Astrocyte of the hippocampus (primary cell): ENCODE measurements at places on chromosomes 11 and 22.

GRCh38 chr11:81368192-81368591 lies 1365.5 kb downstream of the FAM181B start:
- DNase-seq: no peak

DNA sequence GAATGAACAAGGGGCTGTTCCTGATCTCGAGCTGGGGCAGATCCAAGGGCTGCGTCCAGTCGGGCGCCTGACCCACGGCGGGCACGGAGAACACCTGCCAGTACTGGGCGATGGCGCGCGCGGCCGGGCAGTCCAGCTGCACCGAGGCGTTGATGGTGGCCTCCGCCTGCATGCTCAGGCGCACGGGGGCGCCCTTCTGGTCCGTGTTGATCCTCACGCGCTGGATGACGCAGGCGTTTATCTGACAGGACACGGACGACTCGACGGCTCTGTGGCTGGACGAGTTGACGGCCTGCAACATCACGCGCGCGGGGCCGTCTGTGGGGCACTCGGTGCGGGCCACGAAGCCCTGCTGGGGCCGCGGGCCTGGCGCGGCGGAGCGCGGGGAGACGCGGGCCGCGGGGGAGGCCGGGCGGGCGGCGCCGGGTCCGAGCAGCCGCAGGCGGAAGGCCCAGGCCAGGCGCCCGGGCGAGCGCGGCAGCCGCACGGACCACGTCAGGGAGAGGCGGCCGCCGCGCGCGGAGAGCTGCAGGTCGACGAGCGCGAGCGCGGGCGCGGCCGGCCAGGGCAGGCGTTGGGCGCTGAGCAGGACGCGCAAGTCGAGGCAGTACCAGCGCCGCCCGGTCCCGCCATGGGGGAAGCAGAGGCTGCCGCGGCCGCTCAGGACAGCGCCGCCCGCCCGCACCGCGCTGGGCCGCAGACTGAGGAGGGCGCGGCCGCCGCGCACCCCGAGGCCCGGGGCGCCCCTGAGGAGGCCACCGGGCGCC lies 511 bp downstream of the PKDREJ start:
- DNase-seq: peak; percentile 62

DNA sequence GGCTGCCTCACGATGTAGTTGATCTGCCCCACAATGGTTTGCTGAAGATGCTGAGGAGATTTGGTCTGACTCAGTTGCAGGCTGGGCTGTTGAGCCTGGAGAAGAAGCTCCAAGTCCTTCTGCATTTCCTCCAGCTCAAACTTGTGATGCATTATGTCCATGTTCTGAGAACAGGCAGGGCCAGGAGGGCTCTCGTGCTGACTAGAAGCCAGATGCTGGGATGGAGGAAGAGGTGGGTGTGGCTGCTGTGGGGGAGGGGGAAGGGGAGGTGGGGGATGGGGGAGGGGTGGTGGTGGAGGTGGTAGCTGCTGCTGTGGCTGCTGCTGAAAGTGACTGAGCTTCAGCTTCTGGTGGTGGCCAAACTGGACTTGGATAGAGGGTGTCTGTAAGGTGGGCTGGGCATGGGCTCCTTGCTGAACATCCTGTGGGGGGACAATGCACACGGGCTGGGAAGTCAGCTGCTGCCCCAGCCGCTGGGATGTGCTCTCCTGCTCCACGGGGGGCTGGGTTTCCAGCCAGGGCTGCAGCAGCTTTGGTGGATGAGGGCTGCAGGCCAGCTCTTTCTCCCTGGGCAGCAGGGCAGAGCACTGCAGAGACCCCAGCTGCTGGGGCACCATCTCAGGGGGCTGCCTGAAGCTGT lies 42.1 kb downstream of the TRIM66 start:
- DNase-seq: no peak

GRCh38 chr11:120694726-120695125 lies 183.2 kb downstream of the GRIK4 start:
- no peak for DNase-seq

DNA sequence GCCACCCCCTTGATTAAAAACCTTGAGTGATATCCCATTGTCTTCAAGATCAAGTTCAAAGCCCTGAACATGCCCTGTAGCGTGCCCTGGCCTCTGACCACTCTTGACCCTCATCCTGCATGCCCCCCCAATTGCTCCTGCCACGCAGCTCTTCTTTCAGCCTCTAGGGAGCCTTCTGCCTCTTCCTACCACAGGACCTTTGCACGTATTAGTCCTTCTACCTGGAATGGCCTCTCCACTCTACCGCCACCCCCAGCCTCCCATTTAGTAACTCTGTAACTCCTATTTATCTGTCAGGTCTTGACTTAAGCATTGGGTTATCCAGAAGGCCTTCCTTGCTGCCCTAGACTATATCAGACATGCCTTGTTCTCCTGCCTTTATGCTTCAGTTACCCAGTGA lies 203.6 kb downstream of the TRIM29 start:
- no peak for DNase-seq

GRCh38 chr11:119121811-119122124 lies 388 bp downstream of the HINFP start:
- no peak for DNase-seq

DNA sequence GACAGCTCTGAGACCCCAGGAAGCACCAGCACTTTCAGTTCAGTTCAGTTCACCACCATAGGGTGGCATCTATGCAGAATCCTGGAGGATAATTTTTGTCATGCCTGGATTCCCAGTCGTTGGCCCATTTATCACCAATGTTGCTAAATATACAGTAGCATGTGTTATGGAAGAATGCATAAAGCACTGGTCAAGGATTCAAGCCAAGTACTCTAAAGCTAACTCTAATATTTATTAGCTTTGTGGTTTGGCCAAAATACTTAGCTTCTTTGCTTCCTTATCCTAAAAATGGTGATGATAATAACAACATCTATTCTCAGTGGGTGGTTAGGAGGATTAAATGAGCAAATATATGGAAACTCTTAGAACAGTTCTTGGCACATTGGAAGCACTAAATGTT lies 294.7 kb upstream of the ZC3H12C start:
- DNase-seq: no peak

DNA sequence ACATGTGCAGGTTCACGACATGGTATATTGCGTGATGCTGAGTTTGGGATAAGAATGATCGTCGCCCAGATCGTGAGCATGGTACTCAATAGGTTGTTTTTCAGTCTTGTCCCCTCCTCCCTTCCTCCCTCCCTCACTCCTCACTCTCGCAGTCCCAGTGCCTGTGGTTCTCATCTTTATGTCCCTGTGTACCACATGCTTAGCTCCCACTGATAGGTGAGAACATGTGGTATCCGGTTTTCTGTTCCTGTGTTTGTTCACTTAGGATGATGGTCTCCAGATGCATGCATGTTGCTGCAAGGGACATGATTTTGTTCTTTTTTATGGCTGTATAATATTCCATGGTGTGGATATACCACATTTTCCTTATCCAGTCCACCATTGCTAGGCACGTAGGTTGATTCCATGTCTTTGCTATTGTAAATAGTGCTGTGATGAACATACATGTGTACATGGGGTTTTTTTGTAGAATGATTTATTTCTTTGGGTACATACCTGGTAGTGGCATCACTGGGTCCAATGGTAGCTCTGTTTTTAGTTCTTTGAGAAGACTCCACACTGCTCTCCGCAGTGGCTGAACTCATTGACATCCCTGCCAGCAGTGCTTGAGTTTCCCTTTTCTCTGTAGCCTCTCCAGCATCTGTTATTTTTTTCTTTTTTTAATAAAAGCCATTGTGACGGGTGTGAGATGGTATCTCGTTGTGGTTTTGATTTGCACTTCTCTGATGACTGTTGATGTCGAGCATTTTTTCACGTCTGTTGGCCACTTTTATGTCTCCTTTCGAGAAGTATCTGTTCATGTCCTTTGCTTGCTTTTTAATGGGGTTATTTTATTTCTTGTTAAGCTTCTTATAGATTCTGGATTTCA lies 16.4 kb downstream of the ZBED4 start:
- DNase-seq: no peak

DNA sequence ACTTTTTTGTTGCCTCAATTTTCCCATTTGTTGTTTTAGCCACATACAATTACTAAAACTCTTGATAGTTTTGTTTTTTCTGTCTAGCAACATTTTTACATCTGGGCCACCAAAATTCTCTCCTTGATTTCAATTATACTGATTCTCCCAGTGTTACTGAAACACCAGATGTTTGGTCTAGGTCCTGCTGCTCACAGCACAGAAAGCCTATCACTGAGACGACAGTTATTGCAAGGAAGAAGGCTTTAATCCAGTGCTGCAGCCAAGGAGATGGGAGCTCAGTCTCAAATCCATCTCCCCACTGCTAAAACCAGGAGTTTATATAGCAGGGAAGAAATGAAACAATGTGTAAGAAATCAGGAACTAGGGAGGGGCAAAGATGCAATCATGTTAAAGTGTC lies 837.7 kb upstream of the CNTN5 start:
- no peak for DNase-seq

GRCh38 chr11:20249796-20250195 lies 89.5 kb upstream of the DBX1 start:
- no peak for DNase-seq

DNA sequence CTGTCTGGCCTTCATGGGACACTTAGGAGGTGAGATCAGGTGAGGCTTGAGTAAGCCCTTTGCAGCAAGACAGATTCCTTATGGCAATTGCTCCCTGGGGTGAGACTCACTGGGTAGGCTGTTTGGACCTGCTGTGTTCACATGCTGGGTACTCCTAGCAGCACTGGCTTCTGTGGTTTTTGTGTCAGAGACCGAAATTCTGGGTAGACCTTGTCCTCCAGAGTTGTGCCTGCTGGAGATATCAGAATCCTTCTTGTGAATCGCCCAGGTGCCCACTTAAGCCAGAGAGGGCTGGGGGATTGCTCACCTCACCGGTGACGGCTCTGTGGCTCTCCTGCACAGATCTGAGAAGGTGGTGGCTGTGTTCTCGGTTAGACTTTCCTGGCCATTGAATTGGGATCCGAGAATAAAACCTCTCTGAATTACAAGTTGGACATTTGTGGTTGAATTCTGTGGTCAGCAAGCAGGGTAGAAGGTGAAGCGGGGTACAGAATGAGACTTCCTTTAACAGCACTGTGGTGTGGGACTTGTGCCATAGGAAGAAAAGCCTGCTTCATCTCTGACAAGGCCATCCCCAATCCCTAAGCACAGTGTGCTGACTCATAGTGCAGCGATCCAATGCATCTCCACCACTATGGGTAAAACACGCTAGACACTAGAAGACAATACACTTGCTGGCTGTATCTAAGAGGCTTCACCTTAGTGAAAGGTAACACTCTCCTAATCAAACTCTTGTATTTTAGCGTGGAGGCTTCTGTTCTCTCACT lies 52.5 kb upstream of the TTC12 start:
- peak; percentile 93 for DNase-seq

- no peak for DNase-seq
Observed at GRCh38 chr22:40107851-40108378, 69.8 kb upstream of the TNRC6B start.

DNA sequence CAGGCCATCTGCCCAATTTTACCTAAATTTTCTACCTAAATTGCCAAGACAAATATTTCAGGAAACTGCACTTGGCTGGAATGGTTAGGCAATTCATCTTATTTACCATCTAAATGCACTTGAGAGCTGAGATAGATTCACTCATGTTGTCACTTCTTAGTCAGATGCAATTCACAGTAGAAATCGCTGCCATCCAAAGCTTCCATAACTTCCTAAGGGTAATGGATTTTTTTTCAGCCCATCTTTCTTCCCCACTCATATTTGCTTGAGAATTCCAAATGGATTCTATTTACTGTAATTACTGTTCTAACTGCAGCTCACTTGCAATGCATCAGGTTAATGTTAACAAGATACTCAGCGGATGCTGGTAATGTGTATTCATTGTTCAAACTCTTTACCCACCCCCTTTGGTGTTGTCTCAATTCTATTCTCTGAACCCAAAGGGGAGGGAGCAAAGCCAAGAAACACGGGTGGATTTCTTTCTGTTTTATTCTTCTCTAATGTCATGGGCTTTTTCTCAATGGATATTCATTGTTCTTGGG lies 96.0 kb downstream of the TENM4 start:
- no peak for DNase-seq

DNA sequence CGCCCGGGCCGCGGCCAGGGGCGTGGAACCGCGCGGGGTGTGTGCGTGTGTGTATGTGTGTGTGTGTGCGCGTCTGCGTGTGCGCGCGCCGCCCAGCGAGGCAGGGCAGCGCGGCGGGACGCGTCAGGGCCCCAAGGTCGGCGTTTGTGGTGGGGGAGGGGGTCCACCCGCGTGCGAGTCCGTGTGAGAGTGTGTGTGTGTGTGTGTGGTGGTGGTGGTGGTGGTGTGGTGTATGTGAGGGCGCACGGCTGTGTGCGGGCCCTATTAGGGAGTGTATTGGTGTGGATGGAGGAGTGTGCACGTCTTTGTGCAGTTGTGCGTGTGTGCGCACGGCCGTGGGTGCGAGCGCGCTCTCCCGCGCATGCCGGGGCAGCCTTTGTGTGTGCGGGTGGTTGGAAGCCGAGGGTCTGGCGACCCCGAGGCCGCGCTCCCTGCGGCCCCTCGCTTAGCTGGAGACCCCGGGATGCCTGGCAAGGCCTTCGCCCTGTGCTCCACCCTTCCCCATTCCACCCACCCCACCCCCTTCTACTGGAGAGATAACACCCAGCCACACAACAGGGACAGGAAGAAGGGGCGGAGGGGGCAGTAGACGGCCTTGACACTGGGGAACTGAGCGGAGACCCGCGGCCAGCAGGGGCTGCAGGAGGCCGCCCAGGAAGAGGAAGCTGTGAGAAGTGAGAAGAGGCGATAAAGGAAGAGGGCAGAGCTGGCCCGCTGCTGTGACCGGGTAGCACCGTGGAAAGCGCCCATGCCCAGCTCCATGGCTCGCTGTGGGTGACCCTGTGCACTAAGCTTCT lies 528 bp upstream of the ARRB1 start:
- no peak for DNase-seq

- DNase-seq: no peak
Observed at GRCh38 chr22:40430991-40431390, 60.6 kb downstream of the SGSM3 start.

GRCh38 chr11:15933886-15934625 lies 422.3 kb downstream of the SOX6 start:
- DNase-seq: no peak

- DNase-seq: no peak
Observed at GRCh38 chr11:106879832-106880546, 138.3 kb downstream of the GUCY1A2 start.

DNA sequence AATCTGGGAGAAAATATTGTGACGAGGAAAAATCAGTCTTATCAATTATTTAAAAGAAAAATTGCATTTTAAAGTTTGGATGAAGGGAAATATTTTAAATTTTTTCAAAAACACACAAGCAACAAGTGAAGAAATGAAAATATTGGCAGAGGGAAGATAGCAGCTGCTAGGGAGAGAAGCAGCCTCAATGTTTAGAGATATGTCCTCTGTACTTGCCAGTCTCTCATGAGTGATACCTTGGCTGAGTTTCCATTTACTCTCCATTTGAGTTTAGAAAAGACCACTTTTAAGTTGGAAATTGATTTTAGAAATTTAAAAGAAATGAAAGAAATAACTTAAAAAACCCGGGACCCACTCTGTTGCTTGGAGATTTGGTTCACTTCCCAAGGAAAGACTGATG lies 88.6 kb upstream of the DBX1 start:
- no peak for DNase-seq

- peak; percentile 92 for DNase-seq
Observed at GRCh38 chr11:64868904-64869570, 9.4 kb downstream of the EHD1 start.

DNA sequence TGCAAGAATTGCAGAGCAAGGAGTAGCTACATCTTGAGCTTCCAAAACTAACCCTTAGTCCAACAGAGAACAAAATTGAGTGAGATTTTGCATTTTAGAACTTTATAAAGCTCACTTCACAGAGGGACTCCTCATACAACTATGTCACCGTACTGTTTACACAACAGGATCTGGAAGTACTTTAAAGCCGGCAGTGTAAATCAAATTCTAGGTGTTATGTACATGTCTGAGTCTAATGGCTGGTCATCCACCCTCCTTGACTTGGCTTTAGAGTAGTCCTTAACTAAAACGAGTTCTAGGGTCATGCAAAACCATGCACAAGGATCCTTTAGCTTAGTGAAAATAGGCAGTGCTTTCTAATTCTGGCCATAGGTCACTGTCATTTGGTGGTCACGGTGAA lies 23.5 kb downstream of the IRAG1 start:
- DNase-seq: no peak
